ENCODE measurements at places on chromosomes 6 and 20. TPM values are rescaled to one million over a fixed set of nuclear protein-coding genes. Genes with fewer than 3 reads are reported as not detected.

- no peak for DNase-seq
Observed at GRCh38 chr20:44884907-44885391, 556 bp upstream of the YWHAB start.

DNA sequence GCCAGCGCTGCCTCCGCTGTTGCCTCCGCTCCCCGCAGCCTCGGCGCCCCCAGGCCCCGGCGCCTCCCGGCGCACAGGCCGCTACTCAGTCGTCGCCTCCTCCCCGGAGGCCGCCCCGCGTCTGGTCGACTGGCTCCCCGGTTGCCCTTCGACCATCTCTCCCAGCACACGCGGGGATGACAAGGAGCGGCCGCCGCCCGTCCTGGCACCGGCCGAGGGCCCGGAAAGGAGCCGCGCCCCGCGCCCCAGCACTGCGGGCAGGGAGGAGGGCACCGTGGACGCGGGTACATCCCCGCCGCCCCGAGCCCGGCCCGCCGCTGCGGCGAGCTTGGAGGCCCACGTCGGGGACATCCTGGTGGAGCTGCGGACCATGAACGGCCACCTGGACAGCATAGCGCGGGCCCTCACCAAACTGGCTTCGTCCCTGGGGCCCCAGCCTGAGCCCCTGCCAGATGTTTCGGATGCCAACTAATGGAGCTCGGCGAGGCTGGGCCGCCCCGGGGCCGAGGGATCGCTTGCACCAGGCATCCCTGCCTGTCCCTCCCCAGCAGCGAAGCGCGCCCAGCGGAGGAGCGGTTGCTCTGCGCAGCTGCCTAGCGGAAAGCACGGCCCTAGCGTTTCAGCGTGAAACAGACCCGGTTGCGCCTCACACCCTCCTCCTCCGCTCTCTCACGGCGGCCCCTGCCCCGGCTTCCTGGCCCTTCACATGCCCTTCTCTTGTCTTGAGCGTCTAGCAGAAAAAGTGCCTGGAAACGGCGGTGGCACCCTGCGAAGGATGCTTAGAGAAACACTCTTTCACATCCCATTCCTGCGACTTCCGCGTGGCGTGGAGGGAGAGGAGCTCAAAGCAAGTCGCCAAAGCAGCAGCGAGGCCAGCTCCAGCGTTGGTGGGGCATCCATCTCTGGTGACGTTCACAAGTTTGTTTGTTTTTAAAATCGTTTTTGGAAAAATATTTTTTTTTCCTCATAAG, 285.8 kb upstream of the SUPT3H start:
- no peak for DNase-seq

DNA sequence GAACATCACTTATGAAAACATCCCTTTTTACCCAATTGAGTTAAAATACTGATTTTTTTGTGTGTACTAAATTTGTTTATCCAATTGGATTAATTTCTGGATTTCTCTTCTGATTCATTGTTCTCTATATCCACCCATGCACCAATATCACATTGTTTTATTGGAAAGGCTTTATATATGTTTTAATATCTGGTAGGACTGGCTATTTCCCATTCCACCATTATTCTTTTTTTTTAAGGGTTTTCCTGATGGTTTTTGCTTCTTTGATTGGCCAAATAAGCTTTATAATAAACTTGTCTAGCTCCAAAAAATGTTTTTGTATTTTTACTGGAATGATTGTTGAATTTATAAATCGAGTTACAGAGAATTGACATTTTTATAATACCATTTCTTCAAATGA, 59.4 kb upstream of the DOK5 start:
- no peak for DNase-seq

GRCh38 chr6:35406711-35407485, 45.2 kb upstream of the FANCE start:
- no peak for DNase-seq

- DNase-seq: no peak
Observed at GRCh38 chr6:29619578-29620160, 13.3 kb downstream of the GABBR1 start.

DNA sequence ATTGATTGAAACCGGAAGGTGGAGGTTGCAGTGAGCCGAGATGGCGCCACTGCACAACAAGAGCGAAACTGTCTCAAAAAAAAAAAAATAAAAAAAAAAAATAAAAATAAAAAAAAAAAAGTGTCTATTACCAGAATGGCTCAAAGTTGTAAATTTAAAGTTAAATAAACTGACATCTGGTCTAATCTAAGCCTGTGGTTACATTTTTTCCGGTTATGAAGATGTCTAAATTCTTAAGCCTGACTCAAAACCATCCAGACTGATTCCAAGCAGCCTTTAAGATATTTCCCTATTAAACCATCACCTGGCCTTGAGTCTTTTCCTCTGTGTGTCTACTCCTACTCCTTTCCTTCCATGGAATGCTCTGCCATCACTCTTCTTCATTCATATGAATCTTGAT, 371.7 kb upstream of the RUNX2 start:
- DNase-seq: no peak

CLPSL1 gene
- total RNA-seq: not detected

C6orf163 gene
- total RNA-seq: 2.4 TPM
